Smooth muscle cell of the pulmonary artery (primary cell): ENCODE measurements at places on chromosomes 6 and 20. TPM values are rescaled to one million over a fixed set of nuclear protein-coding genes. Genes with fewer than 3 reads are reported as not detected.

Gene MUCL3
- not detected in 2 replicates for total RNA-seq

Gene AFDN
- total RNA-seq: 29.1 and 39.5 TPM in 2 replicates

Gene FRMD1
- total RNA-seq: not detected in 2 replicates

Gene NRN1
- total RNA-seq: 0.39 and 16.3 TPM in 2 replicates

Gene PXDC1
- 44.0 and 61.8 TPM in 2 replicates for total RNA-seq

Gene CPNE5
- total RNA-seq: 0.17 and 0.20 TPM in 2 replicates

Gene HS3ST5
- total RNA-seq: not detected in 2 replicates

Gene MPIG6B
- total RNA-seq: not detected in 2 replicates

Gene RGS17
- 13.9 and 30.3 TPM in 2 replicates for total RNA-seq

Gene ZNFX1
- total RNA-seq: 45.8 and 50.4 TPM in 2 replicates

Gene RAET1L
- not detected in 2 replicates for total RNA-seq

Gene PGC
- total RNA-seq: not detected in 2 replicates

Gene TAGAP
- total RNA-seq: not detected in 2 replicates

Gene RPRD1B
- total RNA-seq: 22.2 and 23.7 TPM in 2 replicates

Gene DNAH8
- under 0.01 TPM in 1 of 2 replicates, not detected in the other for total RNA-seq

Gene HAO1
- not detected in 2 replicates for total RNA-seq

Gene EYA2
- 0.03 and 0.07 TPM in 2 replicates for total RNA-seq

Gene ULBP2
- total RNA-seq: 4.9 and 14.9 TPM in 2 replicates

Gene OR2J3
- not detected in 2 replicates for total RNA-seq

Gene B3GALT4
- 4.9 and 7.6 TPM in 2 replicates for total RNA-seq

Gene BNIP5
- not detected in 2 replicates for total RNA-seq

Gene PKHD1
- total RNA-seq: not detected in 2 replicates

Gene MUC21
- total RNA-seq: not detected in 2 replicates

Gene SCRT2
- total RNA-seq: not detected in 2 replicates

Gene OOEP
- 0.13 and 0.30 TPM in 2 replicates for total RNA-seq

Gene ZNF831
- not detected in 2 replicates for total RNA-seq

Gene ECT2L
- total RNA-seq: 0.07 TPM in 1 of 2 replicates, not detected in the other

Gene CYP39A1
- total RNA-seq: 0.07 and 0.78 TPM in 2 replicates

Gene OR2B2
- not detected in 2 replicates for total RNA-seq

Gene GNRH2
- total RNA-seq: 0.26 and 0.43 TPM in 2 replicates

Gene SMPD2
- total RNA-seq: 7.7 and 8.6 TPM in 2 replicates

Gene VSX1
- not detected in 2 replicates for total RNA-seq

Gene DOK5
- total RNA-seq: 31.3 and 55.3 TPM in 2 replicates

Gene PPP1R18
- 55.1 and 74.0 TPM in 2 replicates for total RNA-seq

Gene OR2B6
- total RNA-seq: 0.07 TPM in 1 of 2 replicates, not detected in the other

Gene LY6G6F
- total RNA-seq: not detected in 2 replicates

Gene MAS1L
- total RNA-seq: not detected in 2 replicates

Gene ELOVL2
- 0.46 and 0.85 TPM in 2 replicates for total RNA-seq

Gene RAB22A
- total RNA-seq: 20.2 and 21.4 TPM in 2 replicates

Gene GPANK1
- total RNA-seq: 9.7 and 14.1 TPM in 2 replicates

Gene POU3F2
- not detected in 2 replicates for total RNA-seq

Gene MEI4
- not detected in 2 replicates for total RNA-seq

Gene SEL1L2
- not detected in 2 replicates for total RNA-seq

Gene TRIM31
- not detected in 2 replicates for total RNA-seq

Gene ZSCAN16
- 1.7 and 2.2 TPM in 2 replicates for total RNA-seq

Gene ZSCAN12
- total RNA-seq: 5.8 and 6.3 TPM in 2 replicates

Gene CSNK2A1
- 153 and 156 TPM in 2 replicates for total RNA-seq

Gene DCDC2
- total RNA-seq: 0.03 TPM in 1 of 2 replicates, not detected in the other
